ENCODE measurements at places on chromosomes 12 and 14. TPM values are rescaled to one million over a fixed set of nuclear protein-coding genes. Genes with fewer than 3 reads are reported as not detected.

Gene PLEKHA5
- total RNA-seq: 17.3 TPM

Gene GPR162
- 2.6 TPM for total RNA-seq

Gene CSRNP2
- total RNA-seq: 8.4 TPM

Gene TSPAN11
- 0.61 TPM for total RNA-seq

Gene CARMIL3
- 0.28 TPM for total RNA-seq

Gene EXOC3L4
- 58.4 TPM for total RNA-seq

Gene NFATC4
- total RNA-seq: 3.7 TPM

Gene PRDM4
- 8.2 TPM for total RNA-seq

Gene KITLG
- 2.8 TPM for total RNA-seq

Gene ARID2
- 6.7 TPM for total RNA-seq

Gene NKX2-1
- total RNA-seq: not detected

Gene NDUFA12
- total RNA-seq: 96.0 TPM

Gene TRIAP1
- total RNA-seq: 20.3 TPM

Gene NELL2
- total RNA-seq: not detected

Gene KERA
- total RNA-seq: not detected

Gene ANKRD9
- total RNA-seq: 8.7 TPM

Gene AQP6
- total RNA-seq: not detected

Gene RNU4-1
- under 0.01 TPM for total RNA-seq

Gene EPYC
- not detected for total RNA-seq

Gene RASSF9
- total RNA-seq: 0.77 TPM

Gene SELPLG
- total RNA-seq: 1.5 TPM

Gene OVCH1
- not detected for total RNA-seq

Gene CCDC196
- total RNA-seq: 5.6 TPM

Gene BCL2L14
- not detected for total RNA-seq

Gene MYBPC1
- not detected for total RNA-seq

Gene TRIP11
- total RNA-seq: 18.4 TPM

Gene RPGRIP1
- 0.98 TPM for total RNA-seq

Gene CACNA1C
- total RNA-seq: 1.0 TPM

Gene FLRT2
- 1.5 TPM for total RNA-seq

Gene GPR137C
- total RNA-seq: 0.19 TPM

Gene ANO4
- total RNA-seq: 0.13 TPM

All from right lobe of liver (tissue), 6 donors.